ENCODE measurements at places on chromosomes 1 and 21. TPM values are rescaled to one million over a fixed set of nuclear protein-coding genes. Genes with fewer than 3 reads are reported as not detected.

The ASAP3 gene
- total RNA-seq = 44.6 TPM

The LRRC3 gene
- 2.7 TPM for total RNA-seq

The HSD3B1 gene
- not detected for total RNA-seq

The FAM110D gene
- total RNA-seq = 4.0 TPM

The CD48 gene
- total RNA-seq = 0.91 TPM

The TAF12 gene
- total RNA-seq = 27.4 TPM

The INKA2 gene
- 28.4 TPM for total RNA-seq

The ZNF695 gene
- not detected for total RNA-seq

The IL6R gene
- 10.3 TPM for total RNA-seq

The CFHR2 gene
- total RNA-seq = not detected

The CYP4Z1 gene
- 0.86 TPM for total RNA-seq

The CLEC20A gene
- not detected for total RNA-seq

The BRDT gene
- not detected for total RNA-seq

The MMP23B gene
- 25.1 TPM for total RNA-seq

The ASTN1 gene
- total RNA-seq = 0.32 TPM

The HSPA6 gene
- total RNA-seq = 1.3 TPM

The OR2T11 gene
- not detected for total RNA-seq

The CFAP57 gene
- not detected for total RNA-seq

The PFKFB2 gene
- 77.9 TPM for total RNA-seq

The PRAMEF11 gene
- total RNA-seq = not detected

The RERE gene
- total RNA-seq = 114 TPM

The RHEX gene
- total RNA-seq = 0.86 TPM

The CD34 gene
- 72.5 TPM for total RNA-seq

The TMEM35B gene
- 9.0 TPM for total RNA-seq

The RIPPLY3 gene
- total RNA-seq = not detected

The KCNK1 gene
- total RNA-seq = 23.9 TPM

The CFAP141 gene
- total RNA-seq = not detected

The MATN1 gene
- total RNA-seq = not detected

The CADM3 gene
- total RNA-seq = 5.3 TPM

The MAGI3 gene
- 4.7 TPM for total RNA-seq

The IFNLR1 gene
- 2.8 TPM for total RNA-seq

The GIPC2 gene
- 2.0 TPM for total RNA-seq

The LMX1A gene
- total RNA-seq = not detected

The SDC3 gene
- 19.9 TPM for total RNA-seq

The TMEM54 gene
- total RNA-seq = 10.5 TPM

The CACNA1S gene
- total RNA-seq = not detected

The TAS1R1 gene
- total RNA-seq = not detected

The PLA2G2C gene
- total RNA-seq = not detected

The PRELP gene
- 22.9 TPM for total RNA-seq

The MYBPHL gene
- total RNA-seq = 0.73 TPM

The CRNN gene
- total RNA-seq = not detected

The SLC16A4 gene
- 3.4 TPM for total RNA-seq

The TSPAN1 gene
- total RNA-seq = 0.75 TPM

The SLFNL1 gene
- total RNA-seq = 0.22 TPM

The C4BPB gene
- total RNA-seq = 0.46 TPM

The GPR25 gene
- total RNA-seq = not detected
